ENCODE measurements at places on chromosomes 2 and 18.

DNA sequence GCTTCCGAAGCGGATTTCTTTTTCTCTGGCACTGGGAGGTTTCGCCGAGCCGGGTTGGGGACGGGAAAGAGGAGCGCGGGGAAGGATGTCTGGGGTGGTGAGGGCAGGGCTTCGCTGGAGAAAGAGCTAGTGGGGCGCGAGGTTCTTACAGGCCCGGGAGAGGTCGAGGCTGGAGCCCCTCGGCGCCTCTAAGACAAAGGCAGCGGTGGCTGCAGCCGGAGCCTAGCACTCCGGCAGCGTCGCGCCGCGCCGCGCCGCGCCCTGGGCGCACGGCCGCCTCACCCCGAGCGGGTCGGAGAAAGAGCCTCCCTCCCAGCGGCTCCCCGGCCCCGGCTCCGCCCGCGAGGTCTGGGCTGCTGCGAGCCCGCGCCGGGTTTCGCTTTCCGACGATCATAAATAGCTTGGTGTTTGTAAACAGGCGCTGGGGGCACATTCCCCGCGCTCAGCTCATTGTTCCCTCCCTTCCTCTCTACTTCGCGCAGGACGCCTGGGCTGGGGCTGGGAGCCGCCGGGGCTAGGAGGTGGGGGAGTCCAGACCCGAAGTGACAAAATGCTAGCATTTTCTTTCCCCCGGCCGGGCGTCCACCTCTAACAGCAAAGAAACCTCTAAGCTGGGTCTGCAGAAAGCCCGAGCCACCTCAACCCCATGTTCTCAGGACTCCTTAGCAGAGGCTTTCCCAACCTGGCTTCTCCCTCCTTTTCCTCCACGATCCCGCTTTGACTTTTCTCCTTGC, 813 bp upstream of the MEIS1 start:
- DNase-seq = no peak

- DNase-seq = no peak
Observed at GRCh38 chr2:239727182-239727775, 297.9 kb downstream of the NDUFA10 start.

DNA sequence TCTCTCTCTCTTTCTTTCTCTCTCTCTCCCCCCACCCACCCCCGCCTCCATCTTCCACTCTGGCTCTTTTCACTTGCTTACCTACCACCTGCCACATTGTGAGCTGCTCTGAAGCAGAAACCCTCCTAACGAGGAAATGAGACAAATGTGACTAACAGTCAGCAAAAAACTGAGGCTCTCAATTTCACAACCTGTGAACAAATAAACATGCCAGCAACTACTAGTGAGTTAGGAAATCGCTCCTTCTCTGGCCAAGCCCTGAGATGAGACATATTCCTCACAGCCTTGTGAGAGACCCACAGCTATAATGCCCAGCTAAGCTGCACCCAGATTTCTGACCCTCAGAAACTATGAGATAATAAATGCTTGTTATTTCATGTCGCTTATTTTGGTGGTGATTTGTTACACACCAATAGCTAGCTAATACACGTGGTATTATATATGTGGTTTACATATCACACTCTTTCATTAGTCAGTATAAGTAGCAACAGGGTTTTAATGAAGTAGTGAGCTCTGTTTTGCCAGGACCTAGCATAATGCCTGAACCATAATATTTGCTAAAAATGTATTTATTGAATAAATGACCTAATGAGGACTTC, 8.4 kb upstream of the ZNF521 start:
- no peak for DNase-seq

GRCh38 chr2:79640001-79640400, 127.2 kb downstream of the CTNNA2 start:
- DNase-seq = no peak

GRCh38 chr18:60739212-60739611, 366.6 kb upstream of the MC4R start:
- DNase-seq = no peak

GRCh38 chr2:1459727-1460126, 46.5 kb downstream of the TPO start:
- no peak for DNase-seq

DNA sequence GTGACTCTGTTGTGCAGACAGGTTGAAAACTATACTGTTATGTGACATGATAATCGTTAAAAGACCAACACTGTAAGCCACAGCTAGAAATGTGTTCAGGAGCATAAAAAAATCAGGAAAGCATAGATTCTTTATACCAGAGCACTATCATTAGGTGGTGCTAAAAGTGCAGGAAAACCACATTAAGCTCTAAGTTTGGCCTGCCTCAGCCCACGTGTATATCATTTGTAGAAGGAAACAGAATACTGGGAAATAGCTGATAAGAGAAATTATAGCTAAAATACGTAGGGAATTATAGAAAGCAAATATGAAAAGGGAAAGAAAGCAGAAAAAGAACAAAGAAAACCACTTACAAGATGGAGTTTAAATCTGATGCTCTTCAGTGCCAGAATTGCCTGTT, 26.5 kb upstream of the C2orf74 start:
- DNase-seq = no peak

- no peak for DNase-seq
Observed at GRCh38 chr18:38642711-38643110, 1077.1 kb upstream of the CELF4 start.

- no peak for DNase-seq
Observed at GRCh38 chr2:25362434-25363145, 20.9 kb upstream of the DNMT3A start.

DNA sequence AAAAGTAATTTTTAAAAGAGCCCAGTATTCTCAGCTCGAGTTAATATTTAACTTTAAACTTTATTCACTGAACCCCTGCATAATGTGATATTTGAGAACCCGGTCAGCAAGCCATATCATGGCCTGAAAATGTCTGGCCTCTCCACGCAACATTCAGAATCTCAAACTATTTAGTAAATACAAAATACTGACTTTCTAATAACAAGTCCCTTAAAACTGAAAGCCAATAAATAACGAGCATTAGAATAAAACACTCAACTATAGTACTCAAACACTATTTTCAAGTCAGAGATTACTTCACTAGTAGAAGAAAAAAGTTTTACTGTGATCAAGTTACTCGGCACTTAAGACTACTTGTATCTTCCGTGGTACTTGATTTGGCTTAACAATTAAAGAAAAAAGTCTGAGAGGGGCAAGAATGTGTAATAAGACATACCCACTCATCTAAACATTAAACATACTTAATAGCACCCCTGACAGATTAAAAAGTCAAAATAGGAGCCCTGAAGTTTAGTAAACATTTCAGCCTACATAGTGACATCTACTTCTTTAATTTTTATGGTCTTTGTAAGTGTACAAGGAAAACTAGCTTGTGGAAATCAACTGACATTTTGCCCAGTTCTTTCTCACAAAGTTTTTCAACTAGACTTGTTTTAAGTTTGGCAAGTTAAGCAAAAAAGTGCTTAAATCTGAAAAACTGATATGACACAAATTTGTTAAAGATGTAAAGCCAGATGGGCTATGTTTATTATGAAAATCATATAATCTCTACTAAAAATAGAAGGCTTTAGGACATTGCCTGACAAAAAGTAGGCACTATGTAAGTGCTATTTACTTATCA, 38.2 kb downstream of the RTN4 start:
- DNase-seq = no peak

DNA sequence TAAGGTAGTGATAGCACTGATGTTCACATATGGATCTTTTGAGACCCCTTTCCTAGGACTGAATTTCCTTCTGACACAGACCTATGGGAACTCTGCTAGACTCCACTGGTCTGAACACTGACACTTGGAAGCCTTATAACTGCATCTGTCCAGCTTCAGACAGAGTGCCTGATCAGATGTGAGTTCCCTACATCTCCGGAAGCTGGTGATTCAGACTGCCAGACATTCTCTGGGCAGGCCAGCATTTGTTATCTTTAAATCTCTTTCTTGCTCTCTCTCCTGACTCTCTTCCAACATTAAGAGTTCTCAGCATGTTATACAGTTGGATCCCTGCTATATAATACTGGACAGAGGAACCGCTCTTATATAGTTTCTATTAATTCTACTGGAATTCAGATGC, 408.5 kb downstream of the ZEB2 start:
- no peak for DNase-seq

GRCh38 chr2:66576561-66577320, 141.8 kb downstream of the MEIS1 start:
- DNase-seq = no peak

- DNase-seq = no peak
Observed at GRCh38 chr2:168256448-168256847, 9.1 kb upstream of the STK39 start.

- DNase-seq = no peak
Observed at GRCh38 chr18:46335534-46336101, 231.4 kb downstream of the HAUS1 start.

GRCh38 chr2:199315299-199316179, 142.2 kb downstream of the SATB2 start:
- DNase-seq = no peak

DNA sequence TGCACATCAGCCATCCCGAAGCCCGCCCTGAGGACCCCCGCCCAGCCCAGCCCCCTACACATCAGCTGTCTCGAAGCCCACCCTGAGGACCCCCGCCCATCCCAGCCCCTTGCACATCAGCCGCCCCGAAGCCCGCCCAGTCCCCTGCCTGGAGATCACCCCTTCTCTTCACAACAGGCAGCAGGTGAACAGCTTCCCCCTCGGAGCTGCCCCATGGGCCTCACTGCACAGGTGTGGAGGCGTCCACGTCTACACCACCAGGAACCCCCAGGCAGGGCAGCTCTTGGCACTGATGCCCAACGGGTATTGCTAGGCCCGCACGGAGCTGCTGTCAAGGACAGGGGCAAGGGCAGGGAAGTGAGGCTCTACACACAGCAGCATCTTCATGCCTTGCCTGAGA, 137.6 kb downstream of the HDAC4 start:
- no peak for DNase-seq

Data from stimulated activated CD8-positive, alpha-beta memory T cell treated with anti-CD3 and anti-CD28 coated beads, Interleukin-15, amount 100 ng/mL, for 24 hours (primary cell).